ENCODE measurements at places on chromosomes 12 and 14.

GRCh38 chr14:24408764-24409163 lies 10.0 kb downstream of the NYNRIN start:
- DNase-seq: no peak

- DNase-seq: peak; percentile 3
Measured at GRCh38 chr14:53663709-53664108, 292.9 kb downstream of the BMP4 start.

- DNase-seq: no peak
Measured at GRCh38 chr12:100159391-100160104, 16.9 kb upstream of the BLTP3B start.

GRCh38 chr12:70240673-70241072 lies 2.6 kb upstream of the CNOT2 start:
- DNase-seq: no peak

- DNase-seq: peak; percentile 50
Measured at GRCh38 chr12:71558445-71558844, 105.2 kb downstream of the ZFC3H1 start.

GRCh38 chr14:96634896-96635295 lies 132.7 kb downstream of the PAPOLA start:
- no peak for DNase-seq

DNA sequence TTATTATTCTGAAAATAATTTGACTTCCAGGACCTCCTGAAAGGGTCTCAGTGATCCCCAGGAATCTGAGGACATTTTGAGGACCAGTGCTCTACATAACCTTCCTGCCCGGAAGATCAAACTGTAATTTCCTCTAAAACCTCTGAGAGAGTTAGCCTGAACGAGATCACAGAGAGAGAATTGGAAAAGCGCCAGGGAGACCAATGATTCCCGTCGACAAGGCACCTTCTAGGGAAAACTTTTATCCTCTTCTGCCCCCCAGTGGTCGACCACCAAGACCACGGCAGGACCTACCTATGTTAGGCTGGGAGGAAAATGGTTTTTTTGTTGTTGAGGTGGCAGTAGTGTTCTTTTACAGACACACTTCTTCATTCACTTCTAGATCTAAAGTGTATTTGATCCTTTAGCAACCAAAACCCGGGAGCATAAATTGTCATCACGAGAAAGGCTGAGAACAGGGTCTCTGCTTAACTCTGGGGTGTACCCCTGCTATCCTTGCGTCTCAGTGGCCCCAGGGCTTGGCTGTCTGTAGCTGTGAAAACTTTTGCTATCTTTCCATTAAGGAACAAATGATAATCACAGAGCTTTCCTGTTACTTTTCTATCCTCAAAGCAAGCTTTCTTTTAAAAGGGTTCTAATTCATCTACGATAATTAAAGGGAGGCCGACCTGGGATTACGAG lies 62.9 kb upstream of the NID2 start:
- DNase-seq: peak; percentile 85

GRCh38 chr12:7868391-7868790 lies 4.3 kb downstream of the SLC2A14 start:
- DNase-seq: no peak

GRCh38 chr14:86770186-86770585 lies 1222.8 kb downstream of the GALC start:
- DNase-seq: no peak

- DNase-seq: no peak
Measured at GRCh38 chr12:67674417-67674816, 25.9 kb downstream of the DYRK2 start.

DNA sequence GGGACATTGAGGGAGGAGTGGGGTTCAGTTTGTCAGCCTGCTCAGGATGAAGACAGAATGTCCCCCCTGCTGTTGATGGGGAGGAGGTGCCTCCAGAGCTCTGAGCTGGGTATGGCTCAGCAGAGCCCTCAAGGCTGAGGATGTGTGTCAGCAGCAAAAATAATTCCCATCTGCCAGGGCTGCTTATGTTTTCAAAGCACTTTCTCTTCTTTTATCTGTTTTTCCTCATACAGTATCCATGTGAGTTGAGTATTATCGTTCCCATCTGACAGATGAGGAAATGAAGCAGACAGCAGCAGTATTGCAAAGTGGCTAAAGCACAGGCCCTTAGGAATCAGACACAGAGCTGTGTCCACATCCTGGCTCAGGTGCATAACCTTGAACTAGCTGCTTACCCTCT lies 94.1 kb downstream of the SLC8A3 start:
- no peak for DNase-seq

DNA sequence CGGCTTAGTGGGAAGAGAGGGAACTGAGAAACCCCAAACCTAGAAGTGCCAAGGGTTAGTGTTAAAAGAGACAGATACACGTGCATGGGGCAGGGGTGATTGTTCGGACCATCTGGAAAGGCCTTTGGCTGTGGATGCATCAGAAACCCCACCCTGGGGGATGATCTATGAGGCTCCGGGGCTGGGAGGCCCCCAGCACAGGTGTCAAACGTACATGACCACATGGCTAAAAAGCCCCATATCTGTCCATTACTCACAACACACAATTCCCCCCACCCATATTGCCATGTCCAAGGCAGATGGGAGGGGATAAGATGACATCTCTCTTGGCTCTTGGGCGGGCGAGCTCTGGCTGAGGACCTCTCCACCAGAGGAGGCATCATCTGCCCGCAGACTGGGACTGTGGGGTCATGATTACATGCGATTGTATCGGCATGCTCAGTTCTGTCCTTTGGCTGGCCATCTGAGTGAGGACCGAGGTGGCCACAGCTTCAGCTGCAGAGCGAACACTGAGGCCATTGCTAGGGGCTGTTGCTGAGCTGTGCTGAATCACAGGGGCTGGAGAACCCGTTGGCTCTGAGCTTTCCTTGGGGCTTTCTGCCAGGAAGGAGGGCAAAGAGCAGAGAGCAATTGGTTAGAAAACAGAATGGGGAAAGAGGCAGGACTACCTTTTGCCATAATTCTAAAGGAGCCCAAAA lies 9.6 kb upstream of the NPFF start:
- no peak for DNase-seq

- no peak for DNase-seq
Measured at GRCh38 chr12:10369557-10370415, 20.1 kb downstream of the KLRK1 start.

DNA sequence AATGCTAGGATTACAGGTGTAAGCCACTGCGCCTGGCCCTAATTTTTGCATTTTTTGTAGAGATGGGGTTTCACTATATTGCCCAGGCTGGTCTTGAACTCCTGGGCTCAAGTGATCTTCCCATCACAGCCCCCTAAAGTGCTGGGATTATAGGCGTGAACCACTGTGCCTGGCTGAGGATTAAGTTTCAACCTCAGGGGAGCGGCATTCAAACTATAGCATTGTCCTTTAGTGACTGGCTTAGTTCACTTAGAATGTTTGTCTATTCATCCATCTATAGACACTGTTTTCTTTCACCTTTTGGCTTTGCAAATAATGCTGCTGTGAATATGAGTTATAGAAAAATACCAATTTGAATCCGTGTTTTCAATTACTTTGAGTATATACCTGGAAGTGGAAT lies 25.2 kb downstream of the PTPN11 start:
- no peak for DNase-seq

DNA sequence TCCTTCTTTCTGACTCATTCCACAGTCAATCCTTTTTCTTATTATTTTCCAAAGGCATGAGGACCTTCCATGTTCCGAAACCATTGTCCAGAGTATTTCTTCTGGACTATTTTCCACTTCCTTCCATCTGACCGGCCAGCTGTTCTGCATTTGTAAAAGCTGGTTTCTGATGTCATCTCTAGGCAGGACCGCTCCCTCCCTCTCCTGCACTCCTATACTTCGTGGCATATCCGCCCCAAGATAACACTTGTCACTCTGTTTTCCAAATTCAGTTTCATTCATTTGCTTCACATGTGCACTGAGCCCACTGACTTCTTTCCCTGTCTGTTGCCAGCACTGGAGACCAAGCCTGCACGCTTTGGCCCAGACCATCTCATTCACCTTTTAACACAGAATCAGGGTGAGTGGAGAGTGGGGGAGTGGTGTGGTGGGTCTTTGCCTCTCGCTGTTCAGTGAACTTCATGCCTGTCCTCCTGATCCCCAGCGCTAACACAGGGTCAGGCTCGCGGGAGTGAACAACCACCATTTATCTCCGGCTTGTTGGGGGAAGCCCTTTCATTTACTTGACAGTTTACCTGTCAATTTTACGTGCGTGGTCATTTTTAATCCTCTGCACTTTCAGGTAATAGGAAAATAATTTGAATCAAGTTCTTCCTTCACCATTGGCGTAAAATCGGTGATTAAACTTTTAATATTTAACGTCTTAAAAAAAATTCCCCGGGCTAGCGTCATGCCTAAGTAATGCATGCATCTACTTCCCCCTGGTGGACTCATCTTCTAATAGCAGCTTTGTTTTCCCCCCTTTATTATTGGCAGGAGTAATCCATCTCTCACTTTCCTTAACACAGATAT lies 52.5 kb downstream of the C12orf75 start:
- peak; percentile 62 for DNase-seq

GRCh38 chr14:57089901-57090300 lies 178.8 kb downstream of the EXOC5 start:
- DNase-seq: no peak

DNA sequence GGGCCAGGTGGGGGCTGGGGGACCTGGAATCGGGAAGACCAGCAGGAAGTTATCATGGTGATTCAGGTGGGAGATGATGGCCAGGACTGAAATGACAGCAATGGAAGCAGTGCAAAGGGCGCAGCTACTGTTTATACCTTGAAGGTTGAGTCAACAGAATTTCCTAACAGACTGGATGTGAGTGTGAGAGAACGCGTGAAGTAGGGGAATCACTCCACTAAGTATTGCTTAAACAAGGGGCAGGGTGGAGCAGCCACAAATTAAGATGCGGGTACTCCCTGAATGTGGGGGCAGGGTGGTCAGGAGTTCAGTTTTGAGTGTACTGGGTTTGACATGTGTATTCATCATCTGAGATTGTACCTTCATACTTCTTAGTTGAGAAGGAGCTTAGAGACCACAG lies 45.1 kb downstream of the MYF5 start:
- no peak for DNase-seq

- DNase-seq: no peak
Measured at GRCh38 chr12:14834509-14834908, 8.8 kb downstream of the ART4 start.

- DNase-seq: no peak
Measured at GRCh38 chr12:85413266-85413665, 133.2 kb downstream of the ALX1 start.

GRCh38 chr12:99847936-99848335 lies 136.8 kb downstream of the ANKS1B start:
- DNase-seq: no peak

DNA sequence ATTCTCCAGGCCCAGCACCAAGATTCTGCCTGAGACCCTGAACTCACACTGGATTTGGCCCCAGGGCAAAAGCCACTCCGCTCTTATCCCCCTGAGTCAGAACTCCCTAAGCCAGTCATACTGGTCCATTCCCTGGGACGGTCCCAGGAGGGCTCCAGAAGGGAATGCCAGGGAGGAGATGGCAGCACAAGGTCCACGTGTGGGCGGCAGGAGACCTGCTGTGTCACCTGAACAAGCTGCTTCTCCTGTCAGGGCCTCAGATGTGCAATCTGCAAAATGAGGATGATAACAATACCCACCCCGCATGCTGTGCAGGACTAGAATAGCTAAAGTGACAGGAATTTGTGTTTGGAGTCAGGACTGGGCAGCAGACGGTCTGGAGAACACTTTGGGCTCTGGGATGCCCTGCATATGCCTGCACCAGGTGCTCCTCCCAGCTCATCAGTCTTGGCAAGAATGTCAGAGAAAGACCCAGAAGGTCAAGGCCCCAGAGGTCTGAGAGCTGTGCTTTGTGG lies 40.3 kb downstream of the CMKLR1 start:
- no peak for DNase-seq

DNA sequence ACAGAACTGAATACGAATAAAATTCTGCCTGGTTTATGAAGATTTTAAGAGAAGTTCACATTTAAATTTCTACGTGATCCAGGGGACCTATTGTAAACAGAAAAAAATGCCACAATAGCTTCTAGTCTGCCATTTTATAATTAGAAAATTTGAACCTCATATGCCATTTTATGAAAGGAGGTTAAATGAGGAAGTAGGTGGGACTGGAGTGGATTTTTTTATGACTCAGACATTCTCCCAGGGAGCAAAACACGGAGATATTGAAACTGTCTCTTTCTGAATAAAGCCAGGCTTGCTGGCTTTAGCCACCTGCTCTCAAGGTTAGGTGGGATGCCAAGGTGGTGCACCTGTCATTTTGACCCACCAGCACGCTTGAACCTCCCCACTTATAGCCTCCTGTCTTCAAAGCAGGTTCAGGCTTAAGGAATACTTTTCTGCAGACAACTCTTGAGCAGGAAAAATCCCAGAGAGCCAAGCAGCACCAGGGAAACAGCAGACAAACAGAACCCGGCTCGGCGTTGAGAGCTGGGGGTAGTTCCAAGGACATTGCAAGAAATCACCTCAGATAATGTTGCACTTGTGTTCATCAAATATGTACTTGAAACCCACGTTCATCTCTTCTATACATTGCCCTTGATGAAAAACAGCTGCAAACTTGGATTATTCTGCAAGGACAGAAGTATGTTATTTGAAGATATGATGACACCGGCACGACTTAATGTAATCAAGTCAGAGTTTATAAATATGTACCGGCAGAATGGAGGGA lies 203.7 kb downstream of the PPM1H start:
- peak; percentile 52 for DNase-seq

GRCh38 chr14:59316151-59316830 lies 127.8 kb downstream of the DAAM1 start:
- no peak for DNase-seq

DNA sequence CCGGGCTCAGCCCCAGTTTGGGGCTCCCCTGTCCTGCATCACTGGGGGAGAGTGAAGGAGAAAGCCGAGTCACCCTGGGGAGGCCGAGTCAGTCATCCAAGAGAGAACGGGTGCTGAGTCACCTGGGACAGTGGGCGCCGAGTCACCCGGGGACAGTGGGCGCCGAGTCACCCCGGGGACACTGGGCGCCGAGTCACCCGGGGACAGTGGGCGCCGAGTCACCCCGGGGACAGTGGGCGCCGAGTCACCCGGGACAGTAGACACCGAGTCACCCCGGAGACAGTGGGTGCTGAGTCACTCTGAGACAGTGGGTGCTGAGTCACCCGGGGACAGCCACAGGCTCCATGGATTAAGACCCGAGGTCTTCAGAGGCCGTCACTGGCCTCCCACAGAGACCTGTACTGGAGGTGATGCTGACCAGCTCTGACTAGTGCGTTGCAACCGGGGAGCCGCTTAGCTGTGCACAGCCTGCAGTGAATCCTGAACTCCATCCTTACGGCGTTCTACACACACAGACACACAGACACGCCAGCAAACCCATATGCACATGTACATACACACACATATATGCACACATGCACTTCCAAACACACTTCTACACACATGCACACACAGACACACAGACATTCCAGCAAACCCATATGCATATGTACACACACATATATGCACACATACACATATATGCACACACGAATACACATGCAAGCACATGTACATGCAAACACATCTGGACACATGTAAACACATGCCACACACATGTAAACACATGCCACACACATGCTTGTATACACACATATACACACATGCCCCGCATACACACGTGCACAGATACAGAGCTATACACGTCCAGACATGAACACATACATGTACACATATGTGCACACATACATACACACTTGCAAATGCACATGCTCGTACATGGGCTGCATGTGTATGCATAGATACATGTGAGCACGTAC lies 64.9 kb upstream of the GALNT9 start:
- DNase-seq: no peak

GRCh38 chr12:1531153-1531653 lies 63.2 kb downstream of the FBXL14 start:
- no peak for DNase-seq

GRCh38 chr12:72141381-72141780 lies 130.8 kb upstream of the TRHDE start:
- no peak for DNase-seq

All from GM04504 (cell line).